Stromal cell of bone marrow (primary cell): ENCODE measurements at places on chromosomes 5 and 9.

DNA sequence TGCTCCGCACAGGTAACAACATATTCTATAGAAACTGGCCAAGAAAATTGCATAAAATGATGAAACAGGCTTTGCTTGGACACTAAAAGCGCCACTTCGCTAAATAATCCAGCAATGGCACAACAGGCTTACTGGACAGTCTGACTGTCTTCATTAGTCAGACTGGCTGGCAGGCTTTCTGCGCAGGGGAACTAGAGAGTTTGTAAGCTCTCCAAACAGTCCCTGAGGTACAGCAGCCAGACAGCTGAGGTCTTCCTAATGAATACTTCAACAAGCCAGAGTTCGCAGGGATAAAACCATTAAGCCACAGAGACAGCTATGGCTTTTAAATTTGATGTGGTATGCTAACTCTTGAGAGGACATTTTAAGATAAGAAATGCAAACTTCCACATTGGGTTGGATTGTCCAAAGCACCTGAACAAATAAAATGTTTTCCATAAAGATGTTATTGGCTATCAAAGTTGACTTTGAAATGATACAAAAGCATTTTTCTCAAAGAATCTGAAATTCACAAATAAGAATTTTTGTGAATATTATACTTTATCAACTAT is 20.7 kb downstream of the PLK2 start:
- DNase-seq: no peak

- no peak for DNase-seq
These were observed 31.5 kb upstream of the NKD2 start for GRCh38 chr5:976849-977751.

DNA sequence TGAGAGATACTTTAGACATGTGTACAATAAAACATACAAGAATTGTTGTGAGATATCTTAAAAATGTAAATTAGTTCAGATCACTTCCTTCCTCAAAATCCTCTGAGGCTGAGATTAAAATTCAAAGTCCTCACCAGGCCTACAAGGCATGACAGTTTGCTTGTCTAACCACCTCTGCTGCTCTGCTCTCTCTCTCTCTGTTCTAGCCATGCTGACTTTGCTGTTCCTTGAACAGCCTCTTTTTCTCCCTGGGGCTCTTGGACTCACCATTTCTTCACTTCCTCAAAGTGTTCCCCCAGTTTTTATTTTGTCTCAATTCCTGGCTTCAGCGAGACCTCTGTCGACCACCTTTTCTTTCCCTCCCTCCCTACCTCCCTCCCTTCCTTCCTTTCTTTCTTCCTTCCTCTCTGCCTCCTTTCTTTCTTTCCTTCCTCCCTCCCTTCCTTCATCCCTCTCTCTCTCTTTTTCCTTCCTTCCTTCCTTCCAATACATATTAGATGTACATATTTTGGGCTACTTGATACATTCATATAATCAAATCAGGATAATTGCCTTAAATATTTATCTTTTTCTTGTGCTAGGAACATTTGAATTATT is 27.0 kb downstream of the CATSPER3 start:
- no peak for DNase-seq

DNA sequence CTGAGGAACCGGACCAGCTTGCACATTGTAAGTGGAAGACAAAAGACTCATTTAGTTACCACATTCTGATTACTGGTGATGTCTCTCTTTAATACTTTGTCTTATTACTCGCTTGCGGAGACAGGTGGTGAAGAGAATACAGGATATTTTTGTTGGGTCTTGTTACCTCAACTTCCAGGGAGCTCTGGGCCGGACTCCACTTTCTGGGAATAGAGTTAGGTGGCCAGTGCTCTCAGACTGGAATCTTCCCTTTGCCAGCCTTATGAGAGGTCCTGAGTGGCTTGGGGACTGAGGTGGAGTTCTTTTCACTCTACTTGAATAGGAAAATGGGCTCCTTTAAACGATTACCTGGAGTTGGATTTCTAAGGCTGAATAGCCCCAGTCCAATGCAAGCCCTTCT is 33.3 kb upstream of the SPRY4 start:
- DNase-seq: no peak

DNA sequence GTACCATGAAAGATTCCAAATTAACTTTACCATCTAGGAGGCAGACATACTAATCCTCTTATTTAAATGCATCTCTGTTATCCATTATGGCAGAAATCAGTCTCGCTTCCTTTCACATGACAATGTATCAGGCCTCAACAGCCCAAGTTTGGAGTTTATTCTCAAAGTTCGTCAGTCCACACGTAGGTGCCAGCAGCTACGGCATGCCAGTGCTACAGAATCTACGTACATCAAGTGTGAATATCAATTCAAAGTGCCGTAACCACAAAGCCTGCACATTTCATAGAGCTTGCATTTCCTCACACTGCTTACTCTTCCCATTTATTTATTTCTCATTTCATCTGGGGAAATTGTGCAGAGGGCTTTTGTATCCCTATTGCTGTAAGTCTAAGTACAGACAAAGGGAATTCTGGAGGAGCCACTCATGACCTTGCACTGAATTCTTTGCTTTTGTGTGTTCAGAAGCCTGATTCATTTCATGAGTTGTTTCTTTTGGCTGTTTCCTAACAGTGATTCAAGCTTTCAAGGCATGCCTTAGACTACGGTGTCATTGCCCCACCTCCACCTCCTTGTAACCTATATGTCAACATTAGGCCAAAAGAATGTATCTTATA is 10.0 kb downstream of the ENC1 start:
- DNase-seq: peak; percentile 79

- no peak for DNase-seq
These were observed 341.2 kb upstream of the WWC1 start for GRCh38 chr5:167950126-167950721.

- peak; percentile 84 for DNase-seq
These were observed 15.3 kb upstream of the MSANTD3 start for GRCh38 chr9:100411472-100412283.

DNA sequence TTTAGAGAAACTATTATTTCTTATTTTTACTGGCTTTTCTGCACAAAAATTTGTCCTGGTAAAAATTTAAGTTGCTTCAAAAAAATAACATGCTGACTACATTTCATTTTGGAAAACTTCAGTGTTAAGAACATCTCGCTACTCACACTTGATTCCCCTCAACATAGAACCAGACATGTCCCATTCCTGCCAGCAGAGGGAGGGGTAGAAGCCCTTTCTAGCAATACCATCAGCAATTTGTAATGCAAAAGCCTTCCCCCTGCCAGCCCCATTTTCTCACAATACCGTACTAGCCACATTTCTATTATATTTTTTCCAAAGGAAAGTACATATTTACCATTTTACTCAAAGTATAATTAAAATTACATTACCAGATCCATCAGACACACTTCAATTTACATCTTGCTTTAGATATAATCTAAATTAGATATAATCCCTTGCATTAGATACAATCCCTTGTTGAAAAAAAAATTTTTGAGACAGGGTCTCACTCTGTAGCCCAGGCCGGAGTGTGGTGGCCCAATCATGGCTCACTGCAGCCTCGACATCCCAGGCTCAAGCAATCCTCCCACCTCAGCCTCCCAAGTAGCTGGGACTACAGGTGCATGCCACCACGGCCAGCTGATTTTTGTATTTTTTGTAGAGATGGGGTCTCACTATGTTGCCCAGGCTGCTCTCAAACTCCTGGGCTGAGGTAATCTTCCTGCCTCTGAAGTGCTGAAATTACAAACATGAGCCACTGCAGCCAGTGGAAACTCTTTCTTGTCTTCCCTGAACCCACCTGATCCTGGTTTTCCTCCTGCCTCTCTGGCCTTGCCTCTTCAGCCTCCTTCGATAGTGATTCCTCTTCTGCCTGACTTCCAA is 39.6 kb upstream of the IDNK start:
- DNase-seq: peak; percentile 54

- DNase-seq: no peak
These were observed 66.3 kb downstream of the NR2F1 start for GRCh38 chr5:93649234-93649900.

GRCh38 chr9:104606152-104606551 is 725 bp upstream of the OR13C2 start:
- no peak for DNase-seq

- DNase-seq: peak; percentile 48
These were observed 58.6 kb upstream of the ZBED3 start for GRCh38 chr5:77145666-77146065.

DNA sequence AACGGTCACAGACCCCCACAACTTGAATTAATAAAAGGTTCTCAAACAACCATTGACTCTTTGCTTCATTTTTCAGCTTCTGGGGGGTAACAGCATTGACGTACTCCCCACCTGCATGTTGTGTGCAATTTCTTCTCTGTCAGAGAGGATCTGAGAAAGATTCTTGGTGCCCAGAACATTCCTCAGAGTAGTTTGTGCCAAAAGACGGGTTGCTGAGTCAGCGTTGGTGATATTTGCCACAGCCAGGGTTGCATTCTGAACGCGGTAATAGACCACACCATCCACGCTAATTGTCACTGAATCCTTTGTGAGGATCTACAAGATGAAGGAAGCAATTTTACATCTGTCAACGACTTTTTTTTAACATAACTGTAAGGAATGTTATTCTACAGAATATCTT is 21.0 kb downstream of the STOM start:
- DNase-seq: no peak

DNA sequence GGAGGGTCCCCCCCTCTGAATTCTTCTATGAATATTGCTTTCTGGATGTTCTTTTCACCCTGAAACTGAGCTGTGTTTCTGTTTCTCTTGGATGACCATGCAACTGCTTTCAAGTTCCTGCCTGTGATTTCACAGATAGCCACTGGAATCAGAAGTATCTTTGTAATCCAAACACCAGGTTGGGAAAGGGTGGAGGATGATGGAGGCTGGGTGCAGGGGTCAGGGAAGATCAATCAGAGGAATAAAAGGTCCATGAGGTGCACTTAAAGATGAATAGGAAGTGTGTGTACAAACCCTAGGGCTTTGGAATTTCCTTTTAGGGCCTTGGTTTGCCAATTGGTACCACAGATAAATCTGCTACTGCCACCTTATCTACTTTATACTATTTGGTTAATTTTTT is 68.2 kb upstream of the AGXT2 start:
- DNase-seq: no peak

DNA sequence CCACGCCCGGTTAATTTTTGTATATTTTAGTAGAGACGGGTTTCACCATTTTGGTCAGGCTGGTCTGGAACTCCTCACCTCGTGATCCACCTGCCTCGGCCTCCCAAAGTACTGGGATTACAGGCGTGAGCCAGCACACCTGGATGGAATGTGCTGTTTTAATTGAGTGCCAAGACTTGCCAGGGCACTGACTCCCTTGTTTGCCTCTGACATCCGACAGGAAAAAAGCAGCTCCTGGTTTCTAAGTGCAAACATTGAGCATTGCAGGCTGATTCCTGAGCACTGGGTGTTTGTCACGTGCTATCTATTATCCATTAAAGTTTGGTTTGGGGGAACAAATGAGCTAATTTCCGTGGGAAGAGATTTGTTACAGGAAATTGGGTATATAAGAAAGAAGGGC is 70.6 kb upstream of the CKMT2 start:
- DNase-seq: no peak

- no peak for DNase-seq
These were observed 71.8 kb upstream of the LHFPL2 start for GRCh38 chr5:78720227-78720985.

GRCh38 chr9:91789941-91790340 is 160.1 kb downstream of the ROR2 start:
- no peak for DNase-seq

- no peak for DNase-seq
These were observed 86.7 kb upstream of the STARD4 start for GRCh38 chr5:111598996-111599395.

- DNase-seq: no peak
These were observed 127.3 kb upstream of the ZNF608 start for GRCh38 chr5:124873713-124874112.

GRCh38 chr5:10655972-10656830 is 92.3 kb downstream of the ANKRD33B start:
- DNase-seq: no peak

DNA sequence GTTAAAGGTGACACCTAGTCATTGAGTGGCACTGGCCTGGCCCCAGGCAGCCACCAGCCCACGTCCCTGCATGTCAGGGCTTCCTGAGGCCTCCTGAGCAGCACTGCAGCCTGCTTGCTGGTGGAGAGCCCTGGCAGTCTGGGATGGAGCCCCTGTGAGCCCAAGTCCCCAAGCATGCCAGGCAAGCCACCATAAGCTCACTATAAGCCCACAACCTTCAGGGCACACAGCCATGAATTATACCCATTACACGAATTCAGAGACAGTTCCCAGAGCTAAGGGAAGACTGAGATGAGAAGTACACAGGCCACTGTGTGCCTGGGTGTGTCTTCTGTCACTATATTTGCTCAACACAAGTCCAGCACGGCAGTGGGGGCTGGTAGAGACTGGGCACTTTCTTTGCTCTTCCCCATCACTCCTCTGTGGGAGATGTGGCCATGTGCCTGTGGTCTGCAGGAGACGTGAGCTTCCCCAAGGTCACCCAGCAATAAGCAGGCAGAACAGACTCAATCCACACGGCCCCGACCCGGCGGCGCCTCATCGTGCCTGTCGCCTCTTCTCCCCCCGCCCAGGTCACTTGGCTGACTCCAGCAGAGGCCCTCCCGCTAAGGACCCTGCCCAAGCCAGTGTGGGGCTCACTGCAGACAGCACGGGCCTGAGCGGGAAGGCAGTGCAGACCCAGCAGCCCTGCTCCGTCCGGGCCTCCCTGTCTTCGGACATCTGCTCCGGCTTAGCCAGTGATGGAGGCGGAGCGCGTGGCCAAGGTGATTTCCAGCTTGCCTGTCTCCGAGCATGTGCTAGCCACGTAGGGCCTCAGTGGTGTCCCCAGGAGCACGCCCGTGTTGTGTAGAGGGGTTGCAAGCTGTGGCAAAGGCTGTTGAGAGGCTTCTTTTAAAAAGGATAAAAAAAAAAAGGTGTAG is 114.8 kb downstream of the WNK2 start:
- no peak for DNase-seq

DNA sequence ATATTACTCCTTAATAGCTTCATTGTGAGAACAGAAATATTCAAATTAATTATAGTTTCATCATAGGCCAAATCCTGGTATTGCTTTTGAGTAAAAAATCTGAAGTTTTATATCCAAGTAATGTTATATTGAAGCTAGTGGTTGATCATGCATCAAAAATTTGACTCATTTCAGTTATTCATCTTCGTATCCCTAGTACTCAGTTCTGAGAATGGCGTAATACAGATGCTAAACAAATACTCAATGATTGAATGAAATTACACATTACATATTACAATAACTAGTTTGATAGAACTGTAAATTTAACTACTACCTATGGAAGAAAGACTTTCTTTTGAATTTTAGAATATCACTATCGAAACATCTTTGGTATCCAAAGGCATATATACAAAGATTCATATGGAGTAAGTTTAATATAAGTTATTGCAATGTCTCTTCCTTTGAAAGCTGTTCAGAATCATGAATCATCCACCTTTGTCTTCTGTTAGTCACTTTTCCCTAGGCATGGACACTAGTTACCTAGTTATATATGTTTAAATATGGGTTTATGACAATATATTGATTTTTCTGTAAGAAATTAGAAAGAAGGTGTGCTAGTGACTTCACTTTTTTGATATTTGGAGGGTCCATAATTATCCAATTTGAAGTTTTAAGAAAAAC is 5.0 kb upstream of the ZNF462 start:
- no peak for DNase-seq

GRCh38 chr9:136693490-136694162 is 6.4 kb upstream of the AGPAT2 start:
- DNase-seq: no peak

GRCh38 chr5:181265092-181265671 is 4.2 kb upstream of the TRIM52 start:
- DNase-seq: no peak
